Stimulated activated CD8-positive, alpha-beta memory T cell treated with anti-CD3 and anti-CD28 coated beads, Interleukin-4, amount 100 ng/mL, for 4 hours (primary cell): ENCODE measurements at places on chromosomes 2 and 18.
A peak's percentile ranks its signal among the peaks of the same experiment; 100 is the strongest.

GRCh38 chr2:228700638-228701037 lies 519.2 kb upstream of the SPHKAP start:
- no peak for DNase-seq

GRCh38 chr18:51879329-51879728 lies 460.7 kb upstream of the DCC start:
- no peak for DNase-seq

- no peak for DNase-seq
Observed at GRCh38 chr2:66585587-66585986, 150.7 kb downstream of the MEIS1 start.

GRCh38 chr18:44958455-44958854 lies 277.8 kb downstream of the SETBP1 start:
- DNase-seq = no peak

DNA sequence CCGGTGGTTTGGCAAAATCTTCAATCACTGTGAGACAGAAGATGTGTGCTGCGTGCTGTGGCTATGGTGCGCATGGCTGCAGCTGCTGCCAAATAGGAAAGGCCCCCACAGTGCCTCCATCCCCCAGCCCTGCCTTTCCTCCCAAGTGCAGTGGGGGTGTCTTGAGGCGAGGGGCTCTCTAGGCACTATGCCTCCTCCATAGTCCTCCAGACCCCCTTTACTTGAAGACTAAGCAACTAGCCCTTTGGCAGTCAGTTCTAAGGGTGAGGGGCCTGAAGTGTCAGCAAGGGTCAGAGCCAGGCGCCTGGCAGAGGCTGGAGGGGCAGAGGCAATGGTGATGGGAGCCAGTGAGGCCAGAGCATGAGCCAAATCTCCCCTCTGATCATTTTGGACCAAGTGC lies 13.6 kb upstream of the TMEM185B start:
- DNase-seq = no peak

GRCh38 chr2:237904831-237905599 lies 45.6 kb downstream of the RAMP1 start:
- no peak for DNase-seq

DNA sequence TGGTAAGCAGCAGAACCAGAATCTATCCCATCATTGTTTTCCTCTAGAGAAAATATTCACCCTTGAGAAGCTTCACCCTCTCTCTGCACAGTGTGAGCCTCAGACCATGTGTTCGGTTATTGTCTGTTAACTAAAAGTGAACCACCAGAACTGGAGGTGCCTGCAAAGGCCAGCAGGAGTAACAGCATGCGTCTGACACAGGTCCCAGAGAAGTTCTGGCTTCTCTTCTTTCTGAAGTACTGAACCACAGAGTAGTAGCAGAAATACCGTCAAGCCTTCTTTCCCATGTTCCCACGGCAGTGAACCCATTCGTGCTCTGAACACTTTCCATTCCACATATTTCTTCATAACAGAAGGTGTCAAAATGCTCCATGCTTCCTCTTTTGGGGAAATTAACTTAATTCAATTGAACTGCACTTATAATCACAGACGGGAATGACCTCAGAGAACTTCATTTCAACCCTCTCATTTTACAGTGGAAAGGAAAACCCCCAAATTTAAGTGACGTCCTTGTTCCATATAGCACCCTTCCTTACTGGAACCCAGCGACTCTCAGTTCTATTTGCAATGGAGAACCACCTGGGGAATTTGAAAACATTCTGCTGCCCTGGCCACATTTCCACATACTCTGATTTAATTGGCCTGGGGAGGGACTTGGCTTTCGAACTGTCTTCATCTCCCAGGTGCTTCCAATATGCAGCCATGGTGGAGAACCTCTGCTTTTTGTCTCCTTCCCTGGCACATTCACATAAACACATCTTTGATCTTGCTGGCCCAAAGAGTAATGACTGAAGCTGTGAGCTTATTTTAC lies 519.1 kb downstream of the RNF144A start:
- DNase-seq = no peak

GRCh38 chr2:241898463-241899270 lies 29.1 kb downstream of the RTP5 start:
- DNase-seq = no peak

DNA sequence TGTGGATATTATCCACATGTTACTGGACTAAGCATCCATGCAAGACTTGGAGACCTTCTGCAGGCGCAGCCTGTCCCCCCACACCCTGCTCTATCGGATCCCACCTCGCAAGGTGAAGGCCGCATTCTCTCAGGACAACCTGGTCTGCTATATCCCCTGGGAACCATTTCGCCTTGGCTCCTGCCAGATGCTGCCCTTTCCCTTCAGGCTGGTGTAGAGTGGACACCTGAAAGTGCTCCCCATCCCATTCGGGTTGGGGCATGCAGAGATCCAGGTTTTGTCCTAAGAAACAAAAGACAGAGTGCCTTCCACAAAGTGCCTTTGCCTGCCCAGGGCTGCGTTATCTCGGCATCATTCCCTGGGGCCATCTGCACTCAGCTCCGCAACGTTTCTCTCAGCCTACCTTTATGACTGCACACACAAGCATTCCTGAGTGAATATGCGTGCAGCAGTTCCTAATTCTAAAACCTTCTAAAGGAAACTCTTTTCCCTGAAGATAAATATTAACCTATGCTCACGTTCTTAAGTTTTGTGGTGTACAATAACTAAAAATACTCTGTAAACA lies 20.5 kb downstream of the FHL2 start:
- no peak for DNase-seq

DNA sequence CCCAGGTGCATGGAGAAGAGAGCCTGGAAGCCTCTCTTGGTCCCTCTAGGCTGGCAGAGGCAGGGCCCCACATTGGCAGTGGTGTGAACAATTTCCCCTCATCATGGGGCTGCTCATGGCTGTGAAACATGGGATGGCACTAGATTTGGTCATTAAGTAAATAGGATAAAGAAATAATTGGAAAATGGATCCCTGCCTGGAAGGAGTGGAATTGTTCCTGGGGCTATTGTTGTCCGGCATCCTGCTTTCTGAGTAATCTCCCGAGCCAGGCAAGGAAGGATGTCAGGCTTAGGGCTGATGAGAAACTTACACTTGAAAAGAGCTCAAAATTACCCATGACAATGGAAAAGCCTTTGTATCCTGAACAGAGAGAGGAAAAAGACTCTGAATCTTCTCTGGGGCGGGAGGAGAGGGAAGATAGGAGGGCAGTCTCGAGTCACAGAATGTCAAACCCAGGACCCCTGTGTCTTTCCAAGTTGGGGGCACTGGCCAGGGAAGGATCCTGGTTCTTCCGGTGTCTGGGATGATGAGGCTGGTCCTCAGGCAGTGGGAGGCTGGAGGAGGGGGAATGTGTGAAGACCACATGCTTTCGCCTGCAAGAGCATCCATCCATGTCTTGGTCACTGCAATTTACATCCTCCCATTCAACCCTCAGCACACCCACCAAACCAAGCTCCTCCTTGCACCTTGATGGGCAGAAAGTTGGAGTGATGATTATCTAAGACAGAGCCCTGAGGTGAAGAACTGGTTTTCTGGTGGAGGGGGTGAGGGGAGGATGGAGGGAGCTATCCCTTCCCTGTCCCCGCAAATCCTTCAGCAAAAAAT lies 27.1 kb upstream of the STEAP3 start:
- DNase-seq = no peak

DNA sequence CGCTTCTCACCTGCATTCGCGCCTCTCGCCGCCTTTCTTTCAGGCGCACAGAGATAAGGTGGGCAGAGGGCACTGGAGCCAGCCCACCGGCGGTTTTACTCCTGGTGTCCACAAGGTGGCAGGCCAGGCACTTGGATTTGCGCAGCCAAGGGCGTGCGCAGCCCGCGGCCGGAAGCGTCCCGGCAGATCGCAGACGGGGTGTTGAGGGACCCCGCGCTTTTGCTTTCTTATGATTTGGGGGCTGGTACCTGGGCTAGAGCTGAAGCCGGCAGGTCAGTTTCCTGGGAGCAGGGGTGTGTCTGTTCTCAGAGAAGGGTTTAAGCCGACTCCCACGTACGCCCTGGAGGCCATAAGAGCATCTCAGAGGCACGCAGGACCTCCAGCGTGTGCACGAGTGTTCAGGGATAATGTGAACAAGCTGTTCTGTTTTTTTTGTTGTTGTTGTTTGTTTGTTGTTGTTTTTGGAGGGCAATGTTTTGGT lies 305.6 kb upstream of the CXCR4 start:
- peak; percentile 60 for DNase-seq

GRCh38 chr2:6627316-6627715 lies 238.4 kb downstream of the CMPK2 start:
- no peak for DNase-seq

GRCh38 chr2:181876614-181877063 lies 14.9 kb upstream of the ITPRID2 start:
- DNase-seq = no peak

- no peak for DNase-seq
Observed at GRCh38 chr18:28281400-28281799, 104.5 kb upstream of the CDH2 start.

- DNase-seq = no peak
Observed at GRCh38 chr2:186059096-186059495, 320.5 kb downstream of the FSIP2 start.

DNA sequence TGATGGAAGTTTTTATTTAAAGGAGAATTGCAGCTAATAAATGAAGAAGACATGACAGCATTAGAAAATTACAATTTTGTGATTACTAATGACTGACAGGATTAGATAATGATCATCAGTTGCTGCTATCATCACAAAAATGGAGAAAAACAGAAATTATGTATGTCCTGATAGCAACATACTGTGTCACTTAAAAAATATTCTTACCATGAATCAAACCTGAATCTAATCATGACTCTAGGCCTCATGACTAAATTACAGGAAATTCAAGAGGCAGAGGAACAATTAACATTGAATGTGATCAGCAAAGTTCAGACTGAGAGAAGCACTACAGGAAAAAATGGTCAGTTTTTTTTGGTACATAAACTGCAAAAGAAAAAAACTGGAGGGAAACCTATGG lies 147.8 kb downstream of the PMAIP1 start:
- no peak for DNase-seq

- no peak for DNase-seq
Observed at GRCh38 chr2:94622113-94622618, 249.1 kb upstream of the TEKT4 start.

DNA sequence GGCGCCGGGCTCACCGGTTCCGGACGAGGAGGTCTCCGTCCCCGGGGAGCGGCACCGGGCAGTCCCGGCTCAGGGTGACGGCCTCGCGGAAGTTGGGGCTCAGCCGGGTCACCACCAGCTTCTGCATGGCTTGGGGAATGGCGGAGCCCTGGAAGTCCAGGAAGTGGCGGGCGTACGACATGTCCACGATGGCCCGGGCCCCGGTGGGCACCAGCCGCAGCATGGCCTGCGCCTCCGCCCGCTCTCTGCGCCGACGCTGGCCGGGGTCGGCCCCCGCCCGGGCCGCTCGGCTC lies 157 bp downstream of the PTGR3 start:
- DNase-seq = no peak

GRCh38 chr18:11981543-11982366 lies 448 bp downstream of the IMPA2 start:
- DNase-seq = no peak

- DNase-seq = no peak
Observed at GRCh38 chr2:85999061-85999831, 106.4 kb downstream of the POLR1A start.

DNA sequence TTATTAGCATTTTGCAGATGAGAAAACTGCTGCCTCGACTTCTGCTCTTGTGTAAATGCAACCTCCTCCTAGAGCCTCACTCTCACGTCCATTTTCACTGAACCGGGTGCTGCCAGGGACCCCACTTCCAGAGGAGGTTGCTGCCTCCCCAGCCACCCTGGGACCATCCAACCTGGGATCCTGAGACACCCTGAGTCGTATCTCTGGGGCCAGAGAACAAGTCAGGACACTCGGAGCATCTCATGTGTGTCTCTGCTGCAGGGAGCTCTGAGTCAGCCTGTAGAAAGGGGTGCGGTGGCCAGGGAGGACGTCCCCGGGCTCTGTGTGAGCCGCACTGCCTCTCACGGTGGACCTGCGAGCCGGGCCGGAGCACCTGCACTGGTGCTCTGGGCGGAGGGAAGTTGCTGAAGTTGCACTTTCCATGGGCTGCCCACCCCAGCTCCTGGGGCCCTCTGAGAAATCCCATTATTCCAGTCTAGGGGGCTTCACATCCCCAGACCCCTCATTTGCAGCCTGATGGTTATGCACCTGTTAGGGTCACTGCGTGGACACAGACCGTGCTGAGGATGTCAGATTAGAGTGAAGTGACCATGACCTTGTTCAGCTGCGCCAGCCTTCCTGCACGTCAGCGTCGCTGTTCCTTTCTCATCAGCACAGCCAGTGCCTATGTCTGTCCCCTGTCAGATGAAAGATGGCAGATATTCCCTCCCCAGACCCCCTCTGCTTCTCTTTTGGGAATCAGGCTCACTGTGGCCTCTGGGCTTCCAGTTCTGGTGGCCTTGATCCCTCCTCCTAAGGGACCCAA lies 230.4 kb downstream of the KLHL29 start:
- DNase-seq = no peak

GRCh38 chr2:3618367-3618766 lies 23.5 kb downstream of the COLEC11 start:
- no peak for DNase-seq

GRCh38 chr2:3149441-3150217 lies 228.0 kb downstream of the EIPR1 start:
- DNase-seq = no peak

- no peak for DNase-seq
Observed at GRCh38 chr18:55355223-55355622, 232.8 kb downstream of the TCF4 start.

DNA sequence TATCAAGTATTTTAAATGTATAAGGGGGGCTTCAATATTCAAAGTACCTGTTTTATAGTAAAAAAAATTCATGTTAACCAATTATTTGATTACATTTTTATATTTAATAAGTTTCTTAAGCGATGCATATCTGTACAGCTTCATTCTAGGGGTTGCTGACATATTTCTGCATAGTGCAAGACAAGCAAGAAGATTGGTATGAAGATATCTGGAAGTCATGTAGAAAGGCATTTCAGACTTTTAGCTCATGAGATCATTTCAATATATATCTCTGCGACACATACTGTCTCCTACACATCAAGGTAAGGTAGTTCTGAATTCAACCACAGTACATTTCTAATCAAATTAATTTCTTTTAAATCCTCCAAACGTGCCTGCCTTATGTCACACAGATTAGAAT lies 73.1 kb downstream of the MEMO1 start:
- DNase-seq = no peak

GRCh38 chr18:72452328-72452727 lies 91.8 kb downstream of the CBLN2 start:
- DNase-seq = no peak

GRCh38 chr2:185208261-185208660 lies 530.3 kb upstream of the FSIP2 start:
- no peak for DNase-seq
